Left lobe of liver (tissue), 2 donors: ENCODE measurements at places on chromosomes 13 and 19. TPM values are rescaled to one million over a fixed set of nuclear protein-coding genes. Genes with fewer than 3 reads are reported as not detected.

GRCh38 chr13:73293913-73294523 lies 235.2 kb downstream of the KLF5 start:
- DNase-seq: no peak

DNA sequence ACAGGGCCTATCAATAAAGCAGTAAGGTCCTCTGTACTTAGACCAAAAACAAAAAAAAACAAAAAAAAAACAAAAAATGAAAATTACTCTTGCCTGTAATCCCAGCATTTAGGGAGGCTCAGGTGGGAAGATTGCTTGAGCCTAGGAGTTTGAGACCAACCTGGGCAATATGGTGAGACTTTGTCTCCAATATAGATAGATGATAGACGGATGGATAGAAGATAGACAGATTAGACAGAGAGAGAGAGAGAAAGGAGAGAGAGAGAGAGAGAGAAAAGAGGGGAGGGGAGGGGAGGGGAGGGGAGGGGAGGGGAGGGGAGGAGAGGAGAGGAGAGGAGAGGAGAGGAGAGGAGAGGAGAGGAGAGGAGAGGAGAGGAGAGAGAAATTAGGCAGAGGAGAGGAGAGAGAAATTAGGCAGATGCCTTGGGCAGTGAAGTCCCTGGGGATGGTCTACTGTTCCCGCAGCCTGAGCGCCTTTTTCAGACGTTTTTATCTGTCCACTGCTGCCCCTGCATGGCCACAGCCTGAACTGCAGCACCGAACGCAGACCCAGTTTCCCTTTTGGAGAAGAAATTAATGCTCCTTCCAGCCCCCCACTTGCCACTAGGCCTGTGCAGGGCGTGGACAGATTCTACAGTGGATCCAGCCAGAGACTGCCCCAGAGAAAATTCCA lies 9.8 kb upstream of the ZNF627 start:
- peak; percentile 73 for DNase-seq

DNA sequence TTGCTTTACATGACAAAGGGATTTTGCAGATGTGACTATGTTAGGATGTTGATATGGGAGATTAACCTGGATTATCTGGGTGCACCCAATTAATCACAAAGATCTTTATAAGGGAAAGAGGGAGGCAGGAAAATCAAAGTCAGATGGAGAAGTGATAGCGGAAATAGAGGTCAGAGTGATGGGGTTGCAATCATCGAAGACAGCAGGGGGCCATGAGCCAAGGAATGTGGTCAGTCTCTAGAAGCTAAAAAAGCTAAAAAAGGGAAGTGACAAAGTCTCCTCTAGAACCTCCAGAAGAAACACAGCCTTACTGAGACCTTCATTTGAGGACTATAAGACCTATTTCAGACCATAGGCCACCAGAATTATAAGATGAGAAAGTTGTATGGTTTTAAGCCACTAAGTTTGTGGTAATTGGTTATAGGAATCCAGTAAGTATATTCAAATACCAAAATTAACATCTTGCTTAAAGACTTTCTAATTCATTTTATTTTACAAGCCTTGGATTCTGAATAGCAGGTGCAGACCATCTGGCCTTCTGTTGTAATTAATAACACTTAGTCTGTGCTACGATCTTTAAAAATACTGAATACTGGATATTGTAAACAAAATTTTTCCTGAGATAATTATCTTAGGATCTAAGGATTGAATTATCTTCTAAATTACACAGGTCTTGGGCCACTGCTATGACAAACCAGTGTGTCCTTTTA lies 493.4 kb upstream of the PCDH20 start:
- DNase-seq: no peak

The URAD gene
- not detected for total RNA-seq

GRCh38 chr13:110108348-110109139 lies 198.4 kb downstream of the COL4A1 start:
- DNase-seq: peak; percentile 81

DNA sequence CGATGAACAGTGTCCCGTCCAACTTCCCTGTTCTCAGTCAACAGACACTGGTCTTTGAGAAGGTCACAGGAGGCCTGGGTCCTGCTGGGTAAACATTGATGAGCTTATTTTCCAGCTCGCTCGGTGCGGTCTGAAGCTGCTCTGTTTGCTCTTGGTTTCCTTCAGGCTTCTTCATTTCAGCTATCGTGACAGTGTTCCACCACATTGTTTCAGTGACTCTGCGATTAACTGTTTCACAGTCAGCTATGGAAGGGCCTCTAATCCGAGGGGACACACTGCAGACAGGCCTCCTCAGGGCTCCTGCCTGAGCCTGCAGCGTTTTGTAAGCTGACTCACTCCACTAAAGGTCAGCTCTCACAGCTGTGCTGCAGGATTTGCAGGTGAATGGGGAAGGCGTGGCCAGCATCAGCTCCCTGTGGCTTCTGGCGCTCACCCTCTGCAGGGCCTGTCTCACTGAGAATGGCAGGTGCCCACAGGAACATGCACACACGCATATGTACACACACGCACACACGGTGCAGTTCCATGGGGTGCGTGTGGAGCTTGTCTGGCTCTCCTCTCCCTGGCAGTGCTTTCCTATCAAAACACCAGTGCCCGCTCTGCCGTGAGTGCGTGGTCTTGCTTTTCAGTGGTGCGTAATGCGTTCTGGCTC lies 62.9 kb upstream of the MCF2L start:
- DNase-seq: no peak

- DNase-seq: no peak
Measured at GRCh38 chr13:106232681-106233080, 302.8 kb downstream of the EFNB2 start.

- DNase-seq: no peak
Measured at GRCh38 chr13:26007261-26008125, 44.3 kb downstream of the SHISA2 start.

DNA sequence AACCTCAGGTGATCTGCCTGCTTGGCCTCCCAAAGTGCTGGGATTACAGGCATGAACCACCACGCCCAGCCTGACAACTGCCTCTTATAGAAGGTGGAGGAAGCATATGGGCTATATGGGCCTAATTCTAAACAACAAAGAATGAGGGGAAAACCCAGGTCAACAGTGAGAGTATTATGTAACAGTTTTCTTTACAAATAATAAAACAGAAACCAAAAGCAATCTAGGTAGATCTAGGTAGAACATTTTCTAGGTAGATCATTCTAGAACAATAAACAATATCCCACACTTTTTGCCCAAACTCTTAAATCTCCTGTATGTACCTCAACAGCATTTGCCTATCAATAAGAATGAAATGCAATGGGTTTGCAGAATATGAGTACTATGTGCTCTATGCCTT lies 267.4 kb downstream of the ABCC4 start:
- no peak for DNase-seq

The SERPINE3 gene
- total RNA-seq: not detected

DNA sequence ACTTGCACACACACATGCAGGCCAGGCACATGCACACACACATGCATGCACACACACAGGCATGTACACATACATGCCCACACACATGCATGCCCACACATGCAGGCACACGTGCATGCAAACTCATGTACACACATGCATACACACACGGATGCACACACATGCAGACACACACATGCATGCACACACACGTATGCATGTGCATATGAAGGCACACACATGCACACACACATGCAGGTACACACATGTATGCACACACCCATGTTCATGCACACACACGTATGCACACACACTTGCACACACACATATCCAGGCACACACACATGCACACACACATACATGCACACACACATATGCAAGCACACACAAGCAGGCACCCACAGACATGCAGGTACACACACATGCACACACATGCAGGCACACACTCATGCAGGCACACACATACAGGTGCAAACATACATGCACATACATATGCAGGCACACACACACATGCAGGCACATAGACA lies 278.1 kb downstream of the LHFPL6 start:
- DNase-seq: no peak

GRCh38 chr13:71461892-71462291 lies 405.1 kb downstream of the DACH1 start:
- DNase-seq: no peak

The KLF1 gene
- total RNA-seq: 0.35 TPM

DNA sequence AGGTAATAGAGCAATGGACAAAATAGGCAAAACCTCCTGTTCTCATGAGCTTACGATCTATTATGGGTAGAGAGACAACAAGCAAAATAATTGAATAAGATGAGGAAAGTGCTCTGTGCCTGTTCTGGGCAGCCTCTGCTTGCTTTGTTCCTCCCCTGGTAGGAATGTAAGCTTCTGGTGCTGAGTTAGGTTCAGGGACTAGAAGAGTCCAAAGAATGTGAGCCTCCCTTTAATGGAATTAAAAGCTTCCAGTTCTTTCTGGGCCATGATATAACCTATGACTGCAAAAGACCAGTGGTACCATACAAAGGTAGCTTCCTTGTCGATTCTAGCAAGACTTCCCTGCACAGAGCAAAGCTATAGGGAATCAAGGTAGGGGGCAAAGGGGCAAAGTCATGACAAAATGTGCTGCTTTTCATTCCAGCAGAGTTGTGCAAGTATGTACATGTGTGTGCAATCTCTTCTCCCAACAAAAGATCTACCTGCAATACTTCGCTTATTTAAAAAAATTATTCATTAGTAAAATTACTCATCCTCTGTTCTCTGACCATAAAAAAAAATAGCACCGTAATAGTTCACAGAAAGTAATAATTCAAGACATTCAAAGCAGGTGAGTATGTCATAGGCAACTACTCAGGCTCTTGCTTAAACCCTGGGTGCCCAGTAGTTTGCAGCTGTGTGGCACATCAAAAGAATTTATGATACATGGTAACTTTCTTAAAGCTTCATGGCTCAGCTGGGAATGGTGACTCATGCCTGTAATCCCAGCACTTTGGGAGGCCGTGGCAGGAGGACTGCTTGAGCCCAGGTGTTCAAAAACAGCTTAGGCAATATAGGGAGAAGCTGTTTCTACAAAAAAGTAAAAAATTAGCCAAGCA lies 21.4 kb downstream of the ACOD1 start:
- DNase-seq: no peak

GRCh38 chr13:44086389-44086788 lies 206.7 kb downstream of the LACC1 start:
- DNase-seq: no peak

GRCh38 chr19:7928741-7929701 lies 3.1 kb upstream of the CTXN1 start:
- peak; percentile 52 for DNase-seq

The CD37 gene
- total RNA-seq: 2.2 TPM

The PSG11 gene
- total RNA-seq: not detected

The IFNL1 gene
- total RNA-seq: not detected

The ZNF610 gene
- not detected for total RNA-seq

DNA sequence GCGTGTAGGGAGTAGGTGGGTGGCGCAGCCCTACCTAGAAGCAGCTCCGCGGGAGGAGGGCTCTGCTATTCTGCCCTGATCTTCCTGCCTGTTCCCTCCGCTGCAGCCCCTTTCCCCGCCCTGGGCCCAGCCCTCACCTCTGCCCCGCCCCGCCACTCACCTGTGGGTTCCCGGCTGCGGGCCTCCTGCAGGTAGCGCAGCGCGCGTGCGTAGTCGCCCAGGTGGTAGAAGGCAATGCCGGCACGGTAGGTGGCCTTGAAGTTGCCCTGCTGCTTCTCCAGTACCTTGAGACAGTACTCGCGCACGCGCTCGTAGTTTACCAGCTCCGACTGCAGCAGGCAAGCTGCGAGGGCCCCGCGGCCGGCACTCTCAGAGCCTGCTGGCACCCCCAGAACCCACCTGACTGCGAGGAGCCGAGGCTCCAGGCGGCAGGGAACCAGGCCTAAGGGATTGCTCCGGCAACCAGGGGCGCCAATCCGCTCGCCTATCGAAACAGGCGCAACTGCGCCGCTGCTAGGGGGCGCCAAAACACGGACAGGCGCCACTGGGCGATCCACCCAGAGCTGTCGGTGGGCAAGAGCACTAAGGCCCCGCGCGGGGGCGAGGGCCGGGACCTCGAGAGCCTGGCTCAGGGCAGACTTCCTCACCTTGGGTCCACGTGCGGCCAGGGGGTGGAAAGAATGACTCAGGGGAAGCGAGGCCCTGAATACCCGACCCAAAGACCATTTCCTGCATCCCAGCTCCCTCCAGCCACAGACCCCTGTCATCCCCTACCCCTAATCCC lies 965 bp downstream of the TTC9B start:
- DNase-seq: no peak

- DNase-seq: no peak
Measured at GRCh38 chr19:38702278-38702677, 42.0 kb downstream of the CAPN12 start.

GRCh38 chr13:67128136-67128535 lies 102.0 kb downstream of the PCDH9 start:
- no peak for DNase-seq

- no peak for DNase-seq
Measured at GRCh38 chr13:50448535-50448998, 394.9 kb downstream of the DLEU7 start.
